ENCODE measurements at places on chromosomes 2 and 18.

DNA sequence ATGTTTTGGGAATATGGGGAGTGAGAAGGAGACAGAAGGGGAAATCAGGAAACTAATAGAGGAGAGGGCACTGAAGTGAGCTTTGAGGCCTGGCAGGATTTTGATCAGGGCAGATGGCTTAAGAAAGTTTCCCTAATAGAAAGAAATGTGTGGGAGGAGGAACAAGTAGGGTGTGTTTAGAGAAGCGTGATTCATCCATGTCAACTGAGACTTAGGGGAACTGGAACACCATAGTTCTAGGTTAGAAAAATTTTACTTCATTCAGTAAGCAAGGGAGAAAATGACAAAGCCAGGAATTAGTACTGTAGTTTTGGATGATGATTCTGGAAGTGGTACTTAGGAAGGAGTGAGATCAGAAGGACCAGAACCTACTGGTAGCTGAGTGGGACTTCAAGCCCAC is 296.0 kb downstream of the PLCL1 start:
- DNase-seq = no peak

GRCh38 chr2:207223051-207223450 is 57.3 kb upstream of the KLF7 start:
- no peak for DNase-seq

DNA sequence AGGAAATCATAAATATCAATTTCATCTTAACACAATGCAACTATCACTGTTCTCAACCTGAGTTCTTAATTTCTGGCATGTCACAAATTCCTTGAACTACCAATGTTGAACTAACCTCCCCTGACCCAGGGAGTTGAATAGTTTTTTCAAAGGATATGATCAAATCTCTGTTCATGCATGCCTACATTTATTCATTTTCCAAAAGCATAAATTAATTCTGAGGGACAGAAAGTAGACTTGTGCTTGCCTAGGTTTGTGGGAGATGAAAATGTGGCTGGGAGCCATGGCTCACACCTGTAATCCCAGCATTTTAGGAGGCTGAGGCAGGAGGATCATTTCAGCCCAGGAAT is 175.7 kb downstream of the TGIF1 start:
- no peak for DNase-seq

DNA sequence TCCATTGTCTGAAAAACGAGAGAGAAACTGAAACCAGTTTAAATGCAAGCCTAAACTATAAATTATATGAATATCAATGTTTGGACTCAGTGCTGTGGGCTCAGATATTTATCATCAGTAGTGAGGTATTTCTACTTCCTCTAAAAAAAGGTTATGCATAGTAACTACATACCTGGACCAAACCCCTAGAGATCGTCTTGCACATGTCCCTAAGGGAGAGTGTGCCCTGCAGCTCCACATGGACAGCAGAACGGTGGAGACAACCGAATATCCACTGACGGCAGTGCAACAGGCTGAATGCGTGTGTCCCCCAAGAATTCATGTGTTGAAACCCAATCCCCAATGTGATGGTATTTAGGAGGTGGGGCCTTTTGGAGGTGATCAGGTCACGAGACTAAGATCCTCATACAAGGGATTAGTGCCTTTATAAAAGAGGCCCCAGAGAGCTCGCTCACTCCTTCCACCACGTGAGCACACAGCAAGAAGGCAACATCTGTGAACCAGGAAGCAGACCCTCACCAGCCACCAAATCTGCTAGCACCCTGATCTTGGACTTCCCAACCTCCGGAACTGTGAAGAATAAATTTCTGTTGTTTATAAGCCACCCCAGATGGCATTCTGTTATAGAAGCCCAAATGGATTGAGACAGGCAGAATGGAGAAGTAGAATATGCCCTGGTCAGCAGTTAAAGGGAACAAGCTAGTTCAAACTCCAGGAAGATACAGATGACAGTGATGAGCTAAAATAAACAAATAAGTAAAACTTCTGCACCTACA is 208.4 kb downstream of the ANAPC1 start:
- DNase-seq = no peak

DNA sequence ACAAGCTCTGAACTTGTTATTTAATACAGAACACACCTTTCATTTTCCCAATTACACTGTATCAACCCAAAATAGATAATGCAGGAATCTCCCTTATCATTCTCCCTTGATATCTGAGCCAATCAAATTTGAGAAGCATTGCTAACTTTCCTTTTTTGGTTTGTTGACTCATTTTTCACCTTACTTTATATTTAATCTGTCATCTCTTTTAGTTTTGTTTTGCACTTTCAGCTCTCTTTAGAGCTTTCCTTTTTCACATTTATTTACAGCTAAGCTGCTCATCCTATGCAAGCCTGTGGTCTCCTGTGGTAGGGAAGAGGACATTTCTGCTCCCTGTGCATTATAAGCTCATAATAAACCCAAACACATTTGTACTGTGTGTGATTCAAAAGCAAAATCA is 50.1 kb downstream of the ITGAV start:
- DNase-seq = no peak

DNA sequence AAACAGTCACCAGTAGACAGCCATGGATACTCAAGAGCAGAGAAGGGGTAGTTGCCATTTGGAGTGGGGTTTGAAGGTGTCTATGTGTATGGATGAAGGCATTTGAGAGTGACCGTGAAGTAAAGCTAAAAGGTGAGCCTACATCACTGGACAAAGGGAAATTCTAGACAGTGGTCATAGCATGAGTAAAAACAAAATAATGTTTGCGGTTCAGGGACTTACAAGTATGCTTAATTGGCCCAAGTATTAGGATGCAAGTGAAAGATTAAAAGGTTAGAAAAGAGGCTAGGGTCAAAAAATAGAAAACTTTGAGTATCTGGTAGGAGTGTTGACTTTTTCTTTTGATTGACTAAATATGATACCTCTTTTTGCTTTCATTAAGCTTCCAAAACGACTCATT is 238.1 kb upstream of the SLC8A1 start:
- no peak for DNase-seq

DNA sequence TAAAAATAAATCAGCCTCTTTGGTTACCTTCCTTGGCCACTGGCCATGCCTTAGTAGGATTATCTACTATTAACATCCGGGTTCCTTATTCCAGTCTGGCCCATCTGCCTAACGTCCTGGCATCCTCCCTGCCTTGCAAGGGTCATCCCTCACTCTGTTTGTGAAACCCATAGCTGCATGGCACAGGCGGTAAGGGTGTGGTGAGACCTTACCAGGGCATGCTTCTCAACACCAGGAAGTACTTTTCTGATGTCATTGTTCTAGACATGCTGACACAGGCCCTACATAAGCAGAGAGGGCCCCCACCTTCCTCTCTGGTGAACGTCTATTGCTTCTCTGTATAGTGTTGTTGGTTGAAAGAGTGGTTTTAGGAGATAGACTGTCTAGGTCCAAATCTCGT is 296.8 kb upstream of the SPRED2 start:
- DNase-seq = no peak

- no peak for DNase-seq
These were observed 47.5 kb downstream of the ZNF638 start for GRCh38 chr2:71379086-71379485.

- DNase-seq = no peak
These were observed 250.7 kb upstream of the LINC00305 start for GRCh38 chr18:64399566-64399965.

GRCh38 chr2:105873281-105873680 is 128.6 kb downstream of the NCK2 start:
- no peak for DNase-seq

- DNase-seq = no peak
These were observed 42.5 kb downstream of the ZEB2 start for GRCh38 chr2:144477281-144477956.

GRCh38 chr2:102005989-102006885 is 14.5 kb downstream of the IL1R2 start:
- peak; percentile 9 for DNase-seq

DNA sequence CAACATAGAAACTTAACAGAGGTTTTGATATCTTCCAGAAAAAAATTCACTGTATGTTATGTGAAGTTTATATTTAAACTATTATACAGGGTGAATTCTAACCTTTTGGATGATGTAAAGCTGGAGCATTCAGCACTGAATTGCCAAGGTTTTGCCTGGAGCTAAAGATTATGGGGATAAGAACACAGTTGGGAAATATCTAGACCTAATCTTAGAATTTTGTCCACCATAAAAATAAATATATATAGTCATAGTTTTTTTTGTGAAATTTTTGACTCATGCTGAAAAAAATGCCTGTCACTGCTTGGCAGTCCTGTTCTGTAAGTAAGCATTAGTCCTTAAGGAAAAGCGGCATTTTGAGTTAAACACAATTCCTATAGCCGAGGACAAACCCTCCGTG is 339.3 kb upstream of the TMEFF2 start:
- no peak for DNase-seq

GRCh38 chr2:18396329-18397010 is 164.0 kb downstream of the RDH14 start:
- DNase-seq = no peak

DNA sequence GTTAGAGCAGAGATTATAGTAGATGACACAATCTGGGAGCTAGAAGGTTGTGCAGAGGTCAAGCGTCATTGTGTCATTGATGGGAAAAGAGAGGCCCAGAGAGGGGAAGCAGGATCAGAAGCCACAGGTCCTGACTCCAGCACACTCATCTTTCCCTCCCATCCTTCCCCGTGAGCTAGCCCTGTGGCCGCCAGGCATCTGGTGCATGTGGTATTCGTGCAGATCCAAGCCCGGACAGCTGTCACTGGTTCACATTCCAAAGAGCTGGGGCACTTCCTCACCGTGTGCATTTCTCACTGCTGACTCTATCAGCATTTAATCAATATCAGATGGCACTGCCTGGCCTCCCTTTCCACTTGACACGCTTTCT is 94.1 kb upstream of the THOC1 start:
- DNase-seq = no peak

DNA sequence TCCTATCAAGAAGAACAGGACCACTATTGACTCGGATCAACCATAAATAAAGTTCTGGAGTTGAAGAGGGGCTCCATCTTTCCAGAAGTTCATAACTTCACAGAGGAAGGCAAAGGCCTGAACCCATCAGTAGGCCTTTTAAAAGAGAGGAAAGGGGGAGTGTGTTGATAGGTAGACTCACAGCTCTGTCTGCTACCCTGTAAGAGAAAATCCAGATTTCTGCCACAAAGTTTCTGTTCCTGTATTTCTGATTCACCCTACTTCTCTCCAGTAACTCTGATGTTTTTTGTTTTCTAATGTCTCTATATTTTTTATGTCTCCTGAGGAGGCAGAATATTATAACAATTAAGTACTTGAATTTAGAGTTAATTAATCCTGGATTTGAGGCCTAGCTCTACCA is 564.0 kb downstream of the TNS1 start:
- no peak for DNase-seq

- DNase-seq = no peak
These were observed 15.6 kb downstream of the CHMP1B start for GRCh38 chr18:11866764-11867163.

DNA sequence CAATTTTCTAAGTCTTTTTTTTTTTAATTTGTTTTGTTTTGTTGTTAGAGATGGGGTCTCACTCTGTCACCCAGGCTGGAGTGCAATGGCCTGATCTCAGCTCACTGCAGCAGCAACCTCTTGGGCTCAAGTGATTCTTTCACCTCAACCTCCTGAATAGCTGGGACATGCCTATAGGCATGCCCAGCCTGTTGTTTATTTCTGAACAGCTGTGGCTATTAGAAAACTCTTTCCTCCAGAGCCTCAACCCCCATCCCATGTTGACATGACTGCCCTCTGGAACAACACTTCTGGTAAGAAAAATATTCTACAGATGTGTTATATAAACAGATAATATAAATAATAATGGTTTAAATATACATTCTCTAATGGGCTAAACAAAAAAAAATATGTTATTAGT is 44.4 kb upstream of the TWSG1 start:
- DNase-seq = no peak

DNA sequence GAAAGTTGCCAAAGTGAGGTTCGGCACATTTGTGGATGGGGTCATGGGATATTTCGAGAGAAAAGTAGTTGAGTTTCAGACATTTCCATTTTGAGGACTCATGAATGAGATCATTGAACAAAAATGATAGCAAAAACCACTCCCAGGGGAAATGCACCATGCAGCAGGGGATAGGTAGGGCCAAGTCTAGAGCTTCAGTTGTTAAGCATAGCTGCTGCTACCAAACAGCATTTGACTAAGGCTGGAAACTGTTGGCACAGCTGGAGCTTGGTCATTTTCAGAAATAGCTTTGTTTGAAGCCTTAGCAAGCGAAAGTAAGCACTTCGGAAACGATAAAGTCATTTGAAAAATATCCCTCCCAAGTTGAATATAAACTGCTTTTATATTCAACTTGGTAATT is 431.8 kb downstream of the SOCS6 start:
- DNase-seq = no peak

- DNase-seq = no peak
These were observed 179.8 kb downstream of the LTBP1 start for GRCh38 chr2:33126552-33126951.

- DNase-seq = no peak
These were observed 21.0 kb upstream of the EDAR start for GRCh38 chr2:109009920-109010610.

DNA sequence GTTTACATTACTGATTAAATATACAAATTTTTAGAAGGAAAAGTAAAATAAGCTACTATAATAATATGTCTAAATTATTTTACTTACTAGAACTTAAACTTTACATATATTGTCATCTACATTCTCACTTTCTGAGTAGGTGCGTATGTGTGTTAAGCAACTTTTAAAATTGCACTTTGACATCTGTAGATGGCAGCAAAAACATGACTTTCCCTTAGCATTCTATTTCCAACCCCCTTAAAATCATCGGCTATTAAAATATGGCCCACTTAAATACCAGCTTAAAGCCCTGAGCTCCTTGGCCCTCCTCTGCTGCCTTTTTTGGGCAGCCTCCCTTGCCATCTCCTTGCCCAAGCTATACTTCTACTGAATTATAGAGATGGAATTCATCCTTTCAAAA is 78.0 kb downstream of the UPP2 start:
- no peak for DNase-seq

All from activated CD4-positive, alpha-beta T cell treated with anti-CD3 and anti-CD28 coated beads, Interleukin-2, amount 50 U/mL, for 4 hours (primary cell).